GM19239 (cell line): ENCODE measurements at places on chromosomes 4 and X.

DNA sequence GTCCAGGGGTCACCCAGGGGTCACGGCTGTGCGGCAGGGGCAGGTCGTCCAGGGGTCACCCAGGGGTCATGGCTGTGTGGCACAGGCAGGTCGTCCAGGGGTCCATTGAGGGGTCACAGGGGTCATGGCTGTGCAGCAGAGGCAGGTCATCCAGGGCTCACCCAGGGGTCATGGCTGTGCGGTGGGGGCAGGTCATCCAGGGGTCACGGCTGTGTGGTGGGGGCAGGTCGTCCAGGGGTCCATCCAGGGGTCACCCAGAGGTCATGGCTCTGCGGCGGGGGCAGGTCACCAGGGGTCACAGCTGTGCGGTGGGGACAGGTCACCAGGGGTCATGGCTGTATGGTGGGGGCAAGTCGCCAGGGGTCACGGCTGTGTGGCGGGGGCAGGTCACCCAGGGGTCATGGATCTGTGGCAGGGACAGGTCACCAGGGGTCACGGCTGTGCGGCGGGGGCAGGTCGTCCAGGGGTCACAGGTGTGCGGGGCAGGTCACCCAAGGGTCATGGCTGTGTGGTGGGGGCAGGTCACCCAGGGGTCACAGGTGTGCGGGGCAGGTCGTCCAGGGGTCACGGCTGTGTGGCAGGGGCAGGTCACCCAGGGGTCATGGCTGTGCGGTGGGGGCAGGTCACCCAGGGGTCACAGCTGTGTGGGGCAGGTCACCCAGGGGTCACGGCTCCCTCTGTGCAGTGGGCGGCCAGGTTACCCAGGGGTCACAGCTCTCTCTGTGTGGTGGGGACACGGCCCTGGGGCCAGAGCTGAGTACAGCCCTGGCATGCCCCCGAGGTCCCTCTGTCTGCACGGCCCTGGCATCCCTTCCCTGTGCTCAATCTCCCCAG, 16.0 kb downstream of the ATP5ME start:
- no peak for DNase-seq

- DNase-seq: no peak
Measured at GRCh38 chr4:172899861-172900260, 268.8 kb upstream of the GALNT7 start.

DNA sequence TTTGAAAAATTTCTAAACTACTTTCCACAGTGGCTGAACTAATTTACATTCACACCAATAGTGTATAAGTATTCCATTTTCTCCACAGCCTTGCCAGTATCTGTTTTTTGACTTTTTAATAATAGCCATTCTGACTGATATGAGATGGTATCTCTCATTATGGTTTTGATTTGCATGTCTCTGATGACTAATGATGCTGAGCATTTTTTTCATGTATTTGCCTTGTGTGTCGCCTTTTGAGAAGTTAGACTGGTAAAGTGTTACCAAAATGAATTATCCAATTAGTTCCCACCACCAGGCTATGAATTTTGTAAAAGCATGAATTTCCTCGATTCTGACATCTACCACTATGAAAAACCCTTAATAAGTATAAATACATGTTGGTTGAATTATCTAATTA, 242.2 kb upstream of the GK2 start:
- no peak for DNase-seq

GRCh38 chrX:134692990-134693389, 34.7 kb upstream of the PLAC1 start:
- DNase-seq: no peak

GRCh38 chr4:160373911-160374310, 1271.0 kb downstream of the RAPGEF2 start:
- DNase-seq: no peak

DNA sequence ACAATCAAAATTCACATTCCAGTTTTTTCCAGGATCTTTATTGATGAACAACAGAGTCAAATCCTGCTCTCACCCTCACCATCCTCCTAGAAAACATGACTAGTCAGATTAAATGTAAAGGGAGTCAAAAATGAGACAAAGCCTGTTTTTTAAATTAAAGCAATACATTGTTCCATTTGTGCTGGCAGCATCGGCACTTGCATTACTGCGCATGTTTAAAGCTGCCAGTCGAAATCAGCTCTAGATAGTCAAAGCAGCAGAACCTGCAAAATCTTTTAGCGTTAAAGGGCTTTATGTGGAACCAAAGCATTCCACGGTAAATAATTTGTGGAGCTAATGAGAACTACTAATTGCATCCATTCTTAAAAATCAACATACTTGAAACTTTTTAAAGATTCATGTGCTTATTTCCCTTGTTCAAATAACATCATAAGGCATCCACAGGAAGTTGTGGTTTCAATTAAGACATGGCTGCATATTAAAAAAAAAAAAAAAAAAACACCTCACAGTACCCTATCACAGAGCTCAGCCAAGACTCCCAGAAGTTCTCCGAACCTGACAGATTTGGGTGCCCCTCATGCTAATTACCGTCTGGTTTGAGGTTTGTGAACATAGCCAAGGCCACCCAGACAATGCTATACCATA, 82.2 kb downstream of the SH3KBP1 start:
- no peak for DNase-seq

- no peak for DNase-seq
Measured at GRCh38 chr4:79413032-79413885, 5.2 kb upstream of the GK2 start.

- DNase-seq: no peak
Measured at GRCh38 chr4:95715830-95716229, 124.1 kb upstream of the PDHA2 start.

DNA sequence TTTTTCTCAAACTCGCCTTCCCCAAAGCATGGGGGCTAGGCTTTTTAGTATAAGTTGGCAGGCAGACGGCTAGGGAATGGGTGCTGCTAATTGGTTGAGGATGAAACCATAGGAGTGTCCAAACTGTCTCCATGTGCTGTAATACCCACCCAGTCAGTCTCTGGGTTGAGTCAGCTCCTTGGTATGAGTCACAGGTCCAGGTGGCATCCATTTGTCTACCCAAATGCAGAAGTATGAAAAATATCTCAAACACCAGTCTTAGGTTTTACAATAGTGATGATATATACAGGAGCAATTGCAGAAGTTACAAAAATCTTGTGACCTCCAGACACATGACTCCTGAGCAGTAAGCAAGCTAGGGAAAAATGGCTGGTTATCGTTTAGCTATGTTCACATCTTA, 27.4 kb upstream of the CCSER1 start:
- DNase-seq: no peak

DNA sequence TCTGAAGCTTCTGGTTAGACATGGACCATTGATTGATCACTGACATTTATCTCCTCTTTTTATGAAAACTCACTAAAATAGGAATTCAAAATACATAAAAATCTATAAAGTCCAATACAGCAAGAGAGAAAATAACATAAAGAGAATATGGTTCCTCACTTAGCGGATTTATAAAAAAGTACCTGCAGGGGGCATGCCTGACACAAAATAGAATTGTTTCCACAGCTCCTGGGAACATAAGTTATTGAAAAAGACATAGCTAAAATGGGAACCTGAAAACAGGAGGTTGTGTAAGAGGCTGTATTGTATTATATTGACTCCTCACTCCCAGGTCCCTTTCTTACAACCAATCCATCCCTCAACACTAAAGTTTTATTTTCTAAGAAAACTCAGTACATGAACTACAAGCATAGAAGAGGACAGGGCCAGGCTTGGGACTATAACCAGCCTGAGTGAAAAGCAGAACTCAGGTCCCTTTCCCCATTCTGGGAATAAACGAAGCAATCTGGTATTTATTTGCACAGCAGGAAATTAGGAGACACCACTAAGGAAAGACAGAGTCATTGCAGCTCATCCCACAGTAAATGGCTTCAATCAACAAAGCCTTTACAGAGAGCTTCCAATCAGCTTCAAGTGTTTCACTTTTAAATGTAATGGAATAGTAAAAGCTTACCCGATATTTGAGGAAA, 121.1 kb upstream of the NDST4 start:
- no peak for DNase-seq

- no peak for DNase-seq
Measured at GRCh38 chr4:64340218-64341110, 68.8 kb downstream of the TECRL start.

GRCh38 chr4:138599965-138600364, 357.8 kb upstream of the SLC7A11 start:
- DNase-seq: no peak

- no peak for DNase-seq
Measured at GRCh38 chrX:30156880-30157560, 58.3 kb upstream of the MAGEB2 start.

- DNase-seq: no peak
Measured at GRCh38 chrX:20215565-20215964, 51.1 kb downstream of the RPS6KA3 start.

DNA sequence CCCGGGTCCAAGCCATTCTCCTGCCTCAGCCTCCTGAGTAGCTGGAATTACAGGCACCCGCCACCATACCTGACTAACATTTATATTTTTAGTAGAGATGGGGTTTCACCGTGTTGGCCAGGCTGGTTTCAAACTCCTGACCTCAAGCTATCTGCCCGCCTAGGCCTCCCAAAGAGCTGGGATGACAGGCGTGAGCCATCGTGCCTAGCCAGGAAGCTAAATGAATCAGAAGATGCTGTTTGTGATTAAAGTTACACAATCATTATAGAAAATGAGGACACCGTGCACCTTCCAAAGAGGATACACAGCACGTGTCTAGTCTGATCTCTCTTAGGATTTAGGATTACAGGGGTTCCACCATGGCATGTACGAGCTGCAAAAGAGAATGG, 99.6 kb downstream of the DHRSX start:
- no peak for DNase-seq

GRCh38 chr4:184346682-184347081, 127.7 kb downstream of the IRF2 start:
- no peak for DNase-seq

DNA sequence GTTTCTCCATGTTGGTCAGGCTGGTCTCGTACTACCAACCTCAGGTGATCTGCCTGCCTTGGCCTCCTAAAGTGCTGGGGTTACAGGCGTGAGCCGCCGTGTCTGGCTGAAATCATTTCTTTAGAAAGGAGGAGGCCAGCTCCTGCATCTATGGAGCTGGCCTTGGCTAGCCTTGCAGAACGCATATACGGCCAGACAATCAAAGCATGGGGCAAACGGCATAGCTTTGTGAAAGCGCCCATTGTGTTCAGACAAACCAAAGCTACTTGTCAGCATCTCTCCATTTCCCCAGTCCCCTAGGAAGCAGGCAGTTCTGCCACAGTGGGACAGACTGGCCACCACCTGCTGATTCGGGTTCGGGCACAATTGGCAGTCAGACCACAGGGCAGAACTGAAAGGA, 48.9 kb upstream of the IQSEC2 start:
- DNase-seq: no peak

DNA sequence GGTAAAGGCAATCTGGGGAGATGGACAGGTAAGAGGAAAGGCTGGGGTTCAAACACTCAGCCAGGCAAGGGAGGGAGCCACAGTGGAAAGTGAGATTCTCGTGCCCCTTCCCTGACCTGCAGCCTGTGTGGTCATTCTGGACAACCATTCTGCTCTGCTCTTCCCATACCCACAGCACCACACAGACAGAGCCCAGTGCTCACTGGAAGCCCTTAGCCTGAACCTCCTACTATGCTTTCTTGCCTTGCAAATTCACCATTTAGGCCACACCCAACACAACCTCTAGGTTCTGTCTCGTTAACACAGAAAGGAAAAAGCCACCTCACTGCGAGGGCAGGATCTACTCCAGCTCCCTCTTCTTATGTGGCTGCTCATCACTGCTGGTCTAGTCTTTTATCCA, 92.7 kb downstream of the SHISA3 start:
- DNase-seq: no peak

DNA sequence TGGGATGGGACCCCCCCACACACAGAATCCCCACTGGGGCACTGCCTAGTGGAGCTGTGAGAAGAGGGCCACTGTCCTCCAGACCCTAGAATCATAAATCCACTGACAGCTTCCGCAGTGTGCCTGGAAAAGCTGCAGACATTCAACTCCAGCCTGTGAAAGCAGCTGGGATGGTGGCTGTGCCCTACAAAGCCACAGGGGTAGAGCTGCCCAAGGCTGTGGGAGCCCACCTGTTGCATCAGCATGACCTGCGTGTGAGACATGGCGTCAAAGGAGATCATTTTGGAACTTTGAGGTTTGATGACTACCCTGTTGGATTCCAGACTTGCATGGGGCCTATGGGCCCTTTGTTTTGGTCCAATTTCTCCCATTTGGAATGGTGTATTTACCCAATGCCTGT, 22.3 kb downstream of the AIMP1 start:
- DNase-seq: no peak

DNA sequence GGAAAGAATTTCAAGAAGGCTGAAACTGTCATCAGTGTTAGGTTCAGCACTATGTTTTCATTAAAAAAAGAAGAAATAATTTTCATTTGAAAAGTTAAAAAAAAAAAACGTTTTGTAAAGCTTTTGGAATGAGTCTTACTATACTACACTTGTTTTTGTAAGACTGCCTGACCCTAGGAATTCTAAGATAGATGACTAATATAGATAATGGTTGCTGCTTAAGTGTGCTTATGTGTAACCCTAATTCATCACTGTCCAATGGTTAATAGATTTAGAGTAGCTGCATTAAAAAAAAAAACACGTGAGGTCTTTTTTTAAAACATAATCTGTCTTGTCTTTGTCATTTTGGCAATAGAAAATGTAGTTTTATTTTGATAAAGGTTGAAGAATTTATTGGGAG, 323.2 kb downstream of the IL1RAPL1 start:
- no peak for DNase-seq

DNA sequence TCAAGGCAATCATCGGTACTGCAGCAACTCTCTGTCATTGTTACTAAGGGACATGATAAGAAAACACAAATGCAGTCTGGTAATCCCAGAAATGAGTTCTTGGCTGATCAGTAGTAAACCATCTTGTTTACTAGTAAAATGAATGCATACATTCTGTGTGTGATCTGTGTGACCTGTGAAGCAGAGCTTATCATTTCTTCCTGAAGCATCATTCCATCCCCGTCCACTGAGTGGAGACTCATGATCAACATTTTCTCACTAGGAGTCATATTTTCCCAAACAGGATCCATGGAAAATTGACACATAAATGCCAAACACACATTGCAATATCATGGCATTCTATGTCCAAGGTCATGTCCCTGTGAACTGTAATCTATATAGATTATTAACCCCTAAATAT, 226.1 kb downstream of the ANKRD50 start:
- DNase-seq: no peak

DNA sequence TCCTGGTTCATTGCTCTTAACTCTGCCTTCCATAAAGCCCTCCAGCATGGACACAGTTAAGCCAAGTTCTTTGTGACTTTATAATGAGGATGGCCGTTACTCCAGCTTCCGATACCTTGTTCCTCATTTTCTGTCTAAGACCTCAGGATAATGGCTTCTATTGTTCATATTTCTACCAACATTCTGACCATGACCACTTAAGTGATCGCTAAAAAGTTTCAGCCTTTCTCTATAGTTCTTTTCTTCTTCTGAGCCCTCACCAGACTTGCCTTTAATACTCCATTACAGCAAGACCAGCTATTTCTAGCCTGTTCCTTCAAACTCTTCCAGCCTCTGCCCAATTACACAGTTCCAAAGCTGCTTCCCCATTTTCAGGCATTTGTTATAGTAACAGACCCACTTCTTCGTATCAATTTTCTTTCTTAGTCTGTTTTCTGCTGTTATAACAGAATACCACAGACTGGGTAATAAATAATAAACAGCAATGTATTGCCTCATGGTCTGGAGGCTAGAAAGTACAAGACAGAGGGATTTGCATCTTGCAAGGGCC, 12.3 kb downstream of the RNF175 start:
- DNase-seq: no peak

- DNase-seq: no peak
Measured at GRCh38 chr4:138659812-138660316, 355.7 kb upstream of the NOCT start.
